RCC 7860 (cell line): ENCODE measurements at places on chromosomes 11 and 22.

DNA sequence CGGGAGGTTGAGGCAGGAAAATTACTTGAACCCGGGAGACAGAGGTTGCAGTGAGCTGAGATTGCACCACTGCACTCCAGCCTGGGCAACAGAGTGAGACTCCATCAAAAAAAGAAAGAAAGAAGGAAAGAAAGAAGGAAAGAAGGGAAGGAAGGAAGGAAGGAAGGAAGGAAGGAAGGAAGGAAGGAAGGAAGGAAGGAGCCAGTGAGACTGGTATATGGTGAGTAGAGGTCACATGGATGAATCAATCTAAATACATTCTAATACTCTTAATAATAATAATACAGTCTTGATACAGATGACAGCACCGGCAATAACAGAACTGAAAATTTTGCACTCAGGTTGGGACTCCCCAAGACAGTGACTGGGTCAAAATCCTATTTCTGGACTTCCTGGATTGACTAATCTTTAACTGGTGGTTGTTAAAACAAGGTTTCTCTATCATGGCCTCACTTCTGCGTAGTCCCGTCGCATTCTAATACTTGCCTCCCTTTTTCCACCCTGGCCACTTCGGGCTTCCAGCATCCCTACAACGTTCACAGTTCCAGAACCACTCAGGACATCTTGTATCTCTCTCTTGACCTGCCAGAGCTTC, 53.5 kb upstream of the EIF3M start:
- DNase-seq: no peak

DNA sequence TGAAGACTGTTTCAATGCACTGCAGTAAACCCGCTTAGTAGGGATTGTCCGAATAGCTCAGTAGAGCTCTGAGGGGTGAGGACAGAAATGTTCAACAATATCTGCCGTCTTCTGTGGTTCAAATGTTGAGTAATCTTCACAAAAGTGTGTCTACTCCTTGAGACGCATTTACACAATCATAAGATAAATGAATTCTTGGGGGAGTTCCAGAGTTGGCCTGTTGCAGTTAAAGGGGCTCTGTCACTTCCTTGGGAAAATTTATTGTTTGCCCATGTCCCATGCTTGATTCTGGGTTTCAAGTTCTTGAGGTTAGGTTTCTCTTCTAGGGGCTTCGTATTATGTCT, 614 bp downstream of the ANO3 start:
- no peak for DNase-seq

- DNase-seq: no peak
Measured at GRCh38 chr11:27410272-27410671, 47.3 kb upstream of the CCDC34 start.

DNA sequence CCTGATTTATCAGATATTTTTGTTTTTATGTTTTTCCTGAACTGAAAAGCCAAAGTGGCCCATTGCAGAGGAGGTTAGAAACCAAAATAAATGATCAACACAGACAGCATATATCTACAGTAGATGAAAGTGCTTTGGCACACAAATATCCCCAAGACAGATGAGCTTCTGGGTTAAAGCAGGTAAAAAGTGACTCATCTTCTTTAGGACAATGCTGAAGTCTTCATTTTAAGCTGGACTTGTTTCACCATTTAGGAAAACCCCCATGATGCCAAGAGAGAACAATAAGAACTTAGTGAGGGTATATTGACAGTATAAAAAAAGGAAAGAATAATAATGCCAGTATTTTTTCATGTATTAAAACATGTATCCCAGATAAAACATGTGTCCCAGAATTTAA, 100.8 kb upstream of the OR9G4 start:
- DNase-seq: no peak

- DNase-seq: no peak
Measured at GRCh38 chr22:47145883-47146282, 383.4 kb downstream of the TBC1D22A start.

DNA sequence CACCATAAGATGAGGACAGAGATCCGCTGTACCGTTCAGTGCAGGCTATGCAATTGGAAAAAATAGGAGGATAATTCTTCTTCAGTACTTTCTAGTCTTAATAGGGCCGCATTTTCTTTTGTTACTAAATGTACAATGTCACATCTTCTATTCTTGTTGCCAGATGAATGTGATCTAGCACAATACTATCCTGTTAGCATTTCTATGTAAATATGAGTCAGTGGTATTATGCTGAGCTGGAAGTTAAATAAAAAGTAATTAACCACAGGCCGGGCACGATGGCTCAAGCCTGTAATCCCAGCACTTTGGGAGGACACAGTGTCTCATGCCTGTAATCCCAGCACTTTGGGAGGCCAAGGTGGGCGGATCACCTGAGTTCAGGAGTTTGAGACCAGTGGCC, 24.4 kb upstream of the BIRC3 start:
- no peak for DNase-seq

DNA sequence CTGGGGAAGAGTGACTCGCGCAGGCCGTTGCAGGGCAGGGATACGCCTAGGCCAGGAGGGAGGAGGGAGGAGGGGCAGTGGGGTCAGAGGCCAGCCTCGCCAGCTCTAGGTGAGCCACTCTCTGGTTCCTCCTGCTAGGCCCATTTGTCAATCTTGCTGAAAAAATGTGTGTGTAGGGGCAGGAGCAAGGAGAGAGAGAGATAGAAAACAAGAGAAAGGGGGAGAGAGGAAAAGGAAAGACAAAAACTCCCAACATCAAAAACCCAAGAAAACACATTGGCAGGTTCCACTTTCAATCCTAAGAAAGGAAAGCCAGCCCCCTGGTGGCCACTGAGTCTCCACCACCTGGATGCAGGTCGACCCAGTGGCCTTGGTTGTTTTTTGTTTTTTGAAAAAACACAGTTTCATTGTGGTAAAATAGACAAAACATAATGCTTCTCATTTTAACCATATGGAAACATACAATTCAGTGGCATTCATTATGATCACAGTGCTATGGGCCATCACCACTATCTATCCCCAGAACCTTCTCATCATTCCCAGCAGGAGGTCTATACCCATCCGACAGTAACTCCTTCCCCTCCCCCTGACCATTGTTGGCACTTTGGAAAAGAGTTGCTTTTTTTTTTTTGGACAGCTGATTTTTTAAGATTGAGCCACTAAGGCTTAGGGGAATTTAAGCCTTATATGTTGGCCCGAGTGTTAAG, 10.9 kb downstream of the OMP start:
- no peak for DNase-seq

DNA sequence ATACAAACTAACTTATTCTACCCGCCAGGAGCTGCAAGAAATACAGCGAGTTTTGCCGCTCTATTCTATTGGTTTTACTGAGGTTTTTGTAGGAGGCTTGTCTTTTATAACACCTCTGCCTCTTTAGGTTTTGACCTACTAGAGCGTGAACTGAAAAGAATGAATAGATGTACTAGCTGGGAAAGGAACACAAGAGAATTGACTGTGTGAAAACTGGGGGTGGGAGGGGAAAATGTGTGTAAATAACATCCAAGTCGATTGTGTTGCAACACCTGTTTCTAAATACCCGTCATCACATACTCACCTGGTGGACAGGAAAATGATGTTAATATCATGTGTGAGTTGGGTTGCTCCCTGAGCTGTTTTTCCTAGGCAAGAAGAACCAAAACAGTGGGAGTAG, 12.9 kb upstream of the JHY start:
- DNase-seq: no peak

DNA sequence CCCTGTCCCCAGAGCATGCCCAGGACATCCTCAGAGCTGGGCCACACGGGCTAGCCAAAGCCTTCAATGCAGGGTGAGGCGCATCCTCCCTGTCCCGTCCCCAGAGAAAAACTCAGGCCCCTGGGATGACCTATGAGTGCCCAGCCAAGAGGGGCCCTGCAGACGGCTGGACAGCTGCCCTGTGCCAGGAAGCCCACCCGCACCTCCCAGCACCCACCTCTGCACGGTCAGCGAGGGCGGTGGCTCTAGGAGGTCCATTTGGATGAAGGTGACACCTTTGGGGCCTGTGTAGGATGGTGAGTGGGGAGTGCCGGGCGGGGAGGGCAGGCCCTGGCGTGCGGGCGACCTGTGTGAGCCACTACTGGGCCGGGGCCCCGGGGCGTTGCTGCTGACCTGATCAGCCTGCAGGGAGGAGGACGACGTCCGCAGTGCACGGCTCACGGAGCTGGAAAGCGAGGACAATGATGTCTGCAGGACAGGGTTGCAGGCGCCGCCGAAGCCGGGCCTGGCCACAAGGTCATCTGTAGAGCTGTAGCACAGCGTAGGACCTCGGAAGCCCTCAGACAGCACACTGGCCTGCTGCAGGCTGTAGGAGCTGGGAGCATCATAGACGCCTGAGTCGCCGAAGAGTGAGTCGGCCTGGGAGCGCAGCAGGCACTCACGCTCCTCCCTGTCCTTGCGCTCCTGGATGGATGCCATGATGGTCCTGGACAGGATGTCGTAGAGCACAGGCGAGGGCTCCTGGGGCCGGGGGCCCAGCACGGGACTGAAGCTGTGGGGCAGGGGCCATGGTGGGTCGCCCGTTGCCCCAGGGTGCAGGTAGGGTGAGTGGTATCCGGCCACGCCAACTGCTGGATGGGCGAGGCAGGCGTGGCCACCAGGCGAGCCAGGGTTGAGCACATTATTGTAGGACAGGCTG, 180.5 kb downstream of the IGLL1 start:
- DNase-seq: no peak

GRCh38 chr11:44955015-44955738, 4.5 kb upstream of the TP53I11 start:
- peak; percentile 33 for DNase-seq

DNA sequence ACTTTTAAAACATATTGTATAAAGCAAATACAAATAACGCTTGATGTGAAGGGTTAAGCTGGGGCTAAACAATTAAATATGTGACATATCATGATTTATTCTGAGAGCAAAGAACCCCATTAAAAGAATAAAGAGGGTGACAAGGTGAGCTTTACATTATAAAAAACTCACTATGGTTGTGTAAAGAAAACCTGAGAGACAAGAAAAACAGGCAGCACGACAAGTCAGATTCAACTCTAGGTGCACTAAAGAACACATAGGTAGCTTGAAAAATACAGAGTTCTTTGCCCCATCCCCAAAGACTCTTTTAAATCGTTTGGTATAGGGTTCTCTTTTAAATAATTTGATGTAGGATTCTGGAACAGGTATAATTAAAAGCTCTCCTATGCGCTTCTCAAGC, 63.5 kb downstream of the LUZP2 start:
- DNase-seq: no peak

DNA sequence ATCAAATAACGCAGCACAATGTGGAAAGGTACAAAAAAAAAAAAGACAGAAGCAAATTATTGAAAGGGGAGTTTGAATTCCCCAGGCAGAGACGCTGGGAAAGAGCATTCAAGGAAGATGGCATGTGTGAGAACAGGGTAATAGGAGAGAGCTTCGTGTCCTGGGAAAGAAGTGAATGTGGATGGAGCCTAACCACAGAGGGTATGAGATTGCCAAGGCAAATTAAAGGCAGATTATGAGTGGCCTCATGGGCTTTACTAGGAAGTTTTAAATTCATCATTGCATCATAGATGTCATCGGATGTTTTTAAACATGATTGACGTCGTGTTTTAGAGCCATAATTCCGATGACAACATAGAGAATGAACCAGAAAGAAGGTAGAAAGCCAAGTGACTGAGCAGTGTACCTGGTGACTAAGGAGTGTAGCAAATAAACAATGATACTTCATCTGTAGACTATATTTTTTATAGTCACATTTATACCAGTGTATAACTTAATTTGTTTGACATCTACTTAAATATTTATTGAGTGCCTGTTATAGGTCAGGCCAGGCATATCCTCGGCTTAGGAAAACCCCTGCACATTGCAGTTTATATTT, 151.4 kb downstream of the MSANTD4 start:
- no peak for DNase-seq

DNA sequence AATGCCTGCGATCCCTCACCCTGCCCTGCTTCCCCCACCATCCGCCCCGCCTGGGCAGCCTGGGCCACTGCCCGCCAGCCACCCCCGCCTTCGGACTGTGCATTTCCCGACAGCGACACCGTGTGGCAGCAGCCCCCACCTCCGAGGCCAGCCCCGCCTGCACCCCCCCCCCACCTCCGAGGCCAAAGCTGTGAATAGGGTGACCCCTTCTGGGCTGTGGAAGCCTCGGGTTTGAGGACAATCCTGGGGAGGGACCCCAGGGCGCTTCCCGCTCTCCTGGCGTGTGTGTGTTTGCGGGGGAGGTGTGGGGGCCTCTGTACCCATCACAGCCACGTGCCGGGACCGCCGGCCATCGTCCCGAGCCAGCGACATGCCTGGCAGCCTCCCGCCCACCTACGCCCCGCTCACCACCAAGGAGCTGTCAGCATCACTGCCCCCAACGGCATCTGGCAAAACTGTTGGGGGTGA, 33.8 kb upstream of the PPARA start:
- DNase-seq: peak; percentile 72

DNA sequence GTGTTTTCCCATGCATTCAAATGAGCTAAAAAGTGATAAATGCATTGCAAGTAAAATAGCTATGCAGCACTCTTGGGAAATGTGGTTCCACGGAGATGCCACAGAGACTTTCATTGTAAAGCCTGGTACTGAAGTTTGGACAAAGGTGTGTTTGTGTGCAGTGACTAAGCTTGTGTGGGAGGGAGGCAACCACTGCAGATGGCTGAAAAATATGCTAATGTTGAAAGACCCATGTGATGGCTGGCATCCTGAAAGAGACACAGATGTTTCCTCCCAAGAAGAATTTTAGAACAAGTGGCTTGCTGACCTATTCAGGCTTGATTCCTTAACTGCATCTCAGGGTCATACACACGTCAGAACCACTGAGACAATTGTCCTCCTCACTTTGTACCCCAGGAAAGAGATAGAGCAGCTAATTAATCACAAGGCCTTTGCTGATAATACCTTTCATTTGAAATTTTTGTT, 73.8 kb downstream of the FAM76B start:
- no peak for DNase-seq

GRCh38 chr11:87473174-87473573, 435.4 kb downstream of the TMEM135 start:
- DNase-seq: peak; percentile 51

DNA sequence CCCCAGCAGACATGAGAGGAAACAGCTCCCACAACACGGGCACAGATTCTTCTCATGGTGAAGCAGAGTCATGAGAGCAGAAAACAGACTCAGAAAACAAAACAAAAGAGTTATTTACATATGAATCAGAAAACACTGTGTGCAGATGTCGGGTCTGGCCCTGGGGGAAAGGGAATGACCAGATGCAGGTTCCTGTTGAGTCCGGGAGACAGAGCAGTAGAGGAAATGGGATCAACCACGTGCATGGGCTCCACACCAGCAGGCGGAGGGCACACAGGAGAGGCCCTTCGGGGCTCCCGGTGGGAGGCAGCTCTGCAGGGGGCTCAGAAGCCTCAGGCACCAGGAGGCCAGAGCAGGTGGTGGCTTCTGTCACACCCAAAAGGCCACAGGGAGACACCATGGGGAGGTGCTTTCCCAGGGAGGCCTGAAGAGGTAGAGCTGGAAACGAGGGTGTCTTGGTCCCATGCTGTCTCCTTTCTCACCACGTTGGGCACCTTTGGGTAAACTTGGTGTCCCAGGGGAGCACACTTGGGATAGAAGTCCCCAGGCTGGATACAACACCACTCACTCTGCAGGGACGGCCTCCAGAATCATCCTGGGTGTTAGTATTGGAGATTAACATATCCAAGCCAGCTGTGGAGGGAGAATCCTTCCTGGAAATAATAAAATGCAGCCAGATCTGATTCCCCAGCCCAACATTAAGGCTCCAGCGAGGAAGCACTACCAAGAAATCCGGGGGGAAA, 764.7 kb downstream of the BRD1 start:
- DNase-seq: no peak
